ENCODE measurements at places on chromosomes 3 and 15. TPM values are rescaled to one million over a fixed set of nuclear protein-coding genes. Genes with fewer than 3 reads are reported as not detected.
A peak's percentile ranks its signal among the peaks of the same experiment; 100 is the strongest.

- H3K27me3 ChIP-seq = no peaks in the 10 kb centered on the region
- no peaks in the 10 kb centered on the region for H3K36me3 ChIP-seq
- no peak for DNase-seq
Measured at GRCh38 chr15:90862964-90863778, 5.2 kb upstream of the FURIN start.

DNA sequence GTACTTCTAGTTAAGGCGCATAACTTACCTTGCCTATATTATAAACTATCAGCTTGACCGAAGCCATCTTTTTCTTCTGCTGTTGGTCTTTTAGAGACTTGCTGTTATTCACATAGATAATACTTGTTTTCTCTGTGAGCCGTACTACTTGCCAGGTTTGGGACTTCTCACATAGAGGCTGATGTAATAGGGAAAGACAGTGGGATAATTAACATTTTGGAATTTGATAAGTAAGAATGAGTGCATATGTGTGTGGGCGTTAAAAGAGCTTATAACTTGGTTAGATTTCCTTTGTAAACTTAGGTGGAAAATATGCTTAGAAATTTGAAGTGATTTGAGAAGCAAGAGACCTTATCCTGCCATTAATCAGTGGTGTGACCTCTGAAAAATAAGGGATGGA lies 47.8 kb downstream of the FNDC3B start:
- no peak overlapping the region for H3K27ac ChIP-seq
- no peaks in the 10 kb centered on the region for H3K27me3 ChIP-seq
- H3K36me3 ChIP-seq = no peaks in the 10 kb centered on the region
- H3K4me1 ChIP-seq = peaks cover 13% of the 10 kb centered on the region
- DNase-seq = no peak
- no peak overlapping the region for H3K4me3 ChIP-seq

GRCh38 chr3:84126160-84126559 lies 832.6 kb upstream of the CADM2 start:
- H3K27ac ChIP-seq = no peak overlapping the region
- no peaks in the 10 kb centered on the region for H3K4me1 ChIP-seq
- H3K27me3 ChIP-seq = no peaks in the 10 kb centered on the region
- H3K36me3 ChIP-seq = no peaks in the 10 kb centered on the region

The SMCO1 gene
- not detected for total RNA-seq

The RBM15B gene
- 36.6 TPM for total RNA-seq

DNA sequence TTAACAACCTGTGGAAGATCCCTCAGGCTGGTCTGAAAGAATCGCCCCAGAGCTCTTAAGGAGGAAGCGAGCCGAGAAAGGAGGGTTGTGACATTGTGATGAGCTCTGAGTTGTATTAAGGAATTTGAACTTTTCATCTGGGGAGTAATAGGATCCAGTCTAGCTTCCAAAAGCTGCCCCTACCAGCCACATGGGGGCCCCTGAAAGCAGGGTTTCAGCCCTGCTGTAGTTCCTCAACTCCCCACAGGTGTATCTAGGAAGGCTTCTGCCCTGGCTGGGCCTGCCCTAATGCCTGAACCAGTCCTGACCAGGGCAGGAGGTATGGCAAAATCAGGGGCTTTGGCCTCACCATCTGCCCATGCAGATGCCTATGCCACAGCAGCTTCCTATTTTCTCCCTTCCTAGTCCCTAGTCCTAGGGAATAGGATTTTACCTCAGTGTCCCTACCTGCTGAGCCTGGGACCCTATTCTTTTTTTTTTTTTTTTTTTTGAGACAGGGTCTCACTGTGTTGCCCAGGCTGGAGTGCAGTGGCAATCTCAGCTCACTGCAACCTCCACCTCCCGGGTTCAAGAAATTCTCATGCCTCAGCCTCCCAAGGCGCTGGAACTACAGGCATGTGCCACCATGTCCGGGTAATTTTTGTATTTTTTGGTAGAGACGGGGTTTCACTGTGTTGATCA lies 5.0 kb upstream of the AP3S2 start:
- H3K36me3 ChIP-seq = no peaks in the 10 kb centered on the region
- no peaks in the 10 kb centered on the region for H3K4me1 ChIP-seq
- no peak overlapping the region for H3K4me3 ChIP-seq
- H3K27ac ChIP-seq = no peak overlapping the region

- no peaks in the 10 kb centered on the region for H3K36me3 ChIP-seq
- H3K4me3 ChIP-seq = peak overlapping the region; percentile 34
- H3K4me1 ChIP-seq = no peaks in the 10 kb centered on the region
- peak overlapping the region; percentile 74 for H3K27ac ChIP-seq
- DNase-seq = no peak
- H3K27me3 ChIP-seq = no peaks in the 10 kb centered on the region
Measured at GRCh38 chr15:64912379-64913325, 950 bp downstream of the ANKDD1A start.

GRCh38 chr3:99686955-99687612 lies 48.7 kb downstream of the COL8A1 start:
- no peak overlapping the region for H3K27ac ChIP-seq
- peak; percentile 72 for DNase-seq
- H3K36me3 ChIP-seq = no peaks in the 10 kb centered on the region
- no peak overlapping the region for H3K4me3 ChIP-seq
- peaks cover 4% of the 10 kb centered on the region for H3K27me3 ChIP-seq
- H3K4me1 ChIP-seq = no peaks in the 10 kb centered on the region

DNA sequence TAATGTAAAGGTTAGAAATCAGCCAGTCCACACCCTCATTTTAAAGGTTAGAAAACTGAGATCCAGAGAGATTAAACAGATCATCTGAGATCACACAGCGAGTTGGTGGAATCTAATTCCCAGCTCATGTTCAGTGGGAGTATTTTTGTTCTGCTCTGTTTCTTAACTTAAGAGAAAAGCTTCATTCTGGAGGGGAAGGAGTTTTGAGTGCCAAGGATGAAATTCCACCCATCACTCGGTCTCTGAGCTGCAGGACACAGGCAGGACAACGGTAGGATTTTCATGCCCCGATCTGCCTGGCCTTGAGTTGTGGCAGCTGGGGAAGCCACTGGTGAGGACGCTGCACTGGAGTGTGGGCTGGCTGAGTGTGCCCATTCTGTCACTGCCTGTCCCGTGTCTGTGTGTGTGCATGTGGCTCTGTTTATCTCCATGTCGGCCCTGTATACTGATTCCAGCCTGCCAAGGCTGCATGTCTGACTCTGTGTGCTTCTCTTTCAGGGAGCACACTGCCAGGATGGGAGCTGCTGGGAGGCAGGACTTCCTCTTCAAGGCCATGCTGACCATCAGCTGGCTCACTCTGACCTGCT lies 94.3 kb downstream of the CEMIP start:
- H3K4me1 ChIP-seq = no peaks in the 10 kb centered on the region
- H3K27me3 ChIP-seq = no peaks in the 10 kb centered on the region
- no peak overlapping the region for H3K27ac ChIP-seq
- H3K4me3 ChIP-seq = no peak overlapping the region
- no peak for DNase-seq

Data from adrenal gland (tissue), 19 donors.